Heart right ventricle (tissue), 16 donors: ENCODE measurements at places on chromosomes 1 and 21.

GRCh38 chr1:202319381-202320080 lies 22.2 kb downstream of the UBE2T start:
- DNase-seq = no peak

DNA sequence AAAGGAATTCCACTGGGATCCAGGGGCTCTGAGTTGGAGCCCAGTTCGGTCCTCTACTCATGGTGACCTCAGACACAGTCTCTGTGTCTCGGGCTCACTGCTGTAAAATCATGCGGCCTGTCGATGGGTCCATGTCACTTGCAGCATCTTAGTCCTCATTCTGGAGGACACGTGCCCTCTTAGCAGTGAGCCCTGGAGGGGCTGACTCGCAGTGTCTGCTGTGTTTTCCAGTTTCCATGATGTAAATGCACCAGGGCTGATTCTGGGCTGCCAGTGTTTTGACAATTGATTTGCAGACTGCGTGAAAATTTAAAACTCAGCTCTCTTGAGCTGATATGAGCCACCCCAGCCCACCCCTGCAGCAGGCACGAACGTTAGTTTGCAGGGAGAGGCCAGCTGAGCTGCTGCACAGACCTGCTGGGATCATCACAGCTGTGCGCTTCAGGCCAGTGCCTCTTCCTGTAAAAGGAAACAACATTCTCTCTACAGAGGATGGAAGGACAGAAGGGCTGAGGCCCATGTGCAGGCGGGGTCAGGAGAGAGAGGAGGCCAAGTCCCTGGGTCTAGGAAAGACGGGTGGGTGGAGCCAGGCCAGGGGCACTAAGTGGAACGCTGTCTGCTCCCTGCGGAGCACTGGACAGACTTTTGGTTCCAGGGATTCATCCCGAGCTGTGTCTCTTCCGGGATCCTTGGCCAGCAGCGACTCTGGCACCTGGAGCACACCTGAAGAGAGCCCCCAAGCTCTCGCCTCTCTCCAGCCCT lies 42.6 kb downstream of the RSPH1 start:
- no peak for DNase-seq

DNA sequence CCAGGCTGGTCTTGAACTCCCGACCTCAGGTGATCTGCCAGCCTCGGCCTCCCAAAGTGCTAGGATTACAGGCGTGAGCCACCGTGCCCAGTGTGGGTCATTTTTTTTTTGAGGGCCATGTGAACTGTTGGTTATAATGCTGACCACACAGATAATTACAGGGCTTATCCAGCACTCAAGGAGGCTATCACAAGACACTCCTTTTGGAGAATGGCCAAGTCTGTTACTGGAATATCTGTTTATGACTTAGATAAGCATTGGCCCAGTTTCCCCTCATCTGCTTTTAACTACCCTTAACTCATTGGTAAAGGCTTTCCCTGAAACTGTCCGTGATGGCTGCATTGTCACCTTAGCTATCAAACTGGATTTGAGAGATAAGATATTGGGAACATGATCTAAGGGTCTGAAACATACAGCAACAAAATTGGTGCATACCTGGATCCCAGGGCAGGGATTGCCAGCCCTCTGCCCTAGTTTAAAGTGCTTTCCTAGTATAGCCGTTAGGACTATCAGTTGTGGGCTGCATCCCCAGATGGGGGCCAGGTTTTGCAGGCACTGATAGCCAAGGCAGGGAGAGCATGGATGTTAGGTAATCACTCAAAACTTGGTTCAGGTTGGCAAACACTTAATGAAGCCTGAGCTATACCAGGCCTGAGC lies 15.6 kb downstream of the SZT2 start:
- no peak for DNase-seq

DNA sequence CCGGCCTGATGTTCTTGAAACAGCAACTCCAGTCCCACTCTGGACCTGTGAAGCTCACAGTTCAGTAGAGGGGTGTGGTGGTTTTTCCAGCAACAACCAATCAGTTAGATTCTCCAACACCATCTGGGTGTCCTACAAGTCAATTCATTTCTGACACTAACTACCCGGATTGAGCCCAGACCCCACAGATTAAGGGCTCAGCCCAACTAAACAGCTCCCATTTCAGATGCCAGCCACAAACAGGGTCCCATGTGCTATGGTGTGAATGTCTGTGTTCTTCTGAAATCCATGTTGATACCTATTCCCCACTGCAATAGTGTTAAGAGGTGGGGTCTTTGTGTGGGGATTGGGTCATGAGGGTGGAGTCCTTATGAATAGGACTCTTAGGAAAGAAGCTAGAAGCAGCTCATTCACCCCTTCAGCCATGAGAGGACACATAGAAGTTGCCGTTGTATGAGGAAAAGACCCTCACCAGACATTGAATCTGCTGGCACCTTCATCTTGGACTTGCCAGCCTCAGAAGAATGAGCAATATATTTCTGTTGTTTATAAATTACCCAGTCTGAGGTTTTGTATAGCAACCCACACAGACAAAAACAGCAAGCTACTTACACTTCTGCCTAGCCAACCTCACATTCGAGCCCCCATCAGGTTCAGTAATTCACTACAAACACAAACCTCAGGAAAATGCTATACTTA lies 53.6 kb downstream of the IRF2BP2 start:
- no peak for DNase-seq

GRCh38 chr1:106817575-106817974 lies 238.9 kb upstream of the PRMT6 start:
- DNase-seq = no peak

GRCh38 chr1:9732123-9732971 lies 80.8 kb downstream of the PIK3CD start:
- no peak for DNase-seq
